Activated T-helper 2 cell treated with anti-CD3 and anti-CD28 coated beads, Interferon-gamma antibody, Interleukin-2, Interleukin-4, amounts not matched to agents 10 μg/mL and 5 μg/mL and 100 μg/mL, durations not matched to agents 14 hours and 24 hours and 36 hours (primary cell): ENCODE measurements at places on chromosomes 13 and 19.

GRCh38 chr19:16604615-16605014, 23.4 kb downstream of the MED26 start:
- DNase-seq, result no peak

DNA sequence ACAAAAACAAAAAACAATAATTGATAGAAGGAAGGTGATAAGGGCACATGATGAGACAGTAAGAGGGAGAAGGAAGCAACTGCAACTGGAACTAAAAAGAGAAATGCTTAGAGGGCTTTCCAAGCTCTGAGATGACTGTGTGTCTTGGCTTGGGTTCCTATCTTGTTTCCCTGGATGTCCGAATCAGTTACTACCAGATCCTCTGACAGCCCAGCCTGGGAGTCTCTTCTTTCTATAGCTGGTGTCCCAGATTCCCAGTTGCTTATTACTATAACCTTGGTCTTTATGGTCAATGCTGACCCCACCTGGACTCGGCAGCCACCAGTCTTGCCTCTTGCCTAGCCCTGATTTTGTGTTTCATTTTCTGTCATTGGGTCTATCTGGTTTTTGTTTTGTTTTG, 116.4 kb downstream of the RFC3 start:
- DNase-seq, result no peak

DNA sequence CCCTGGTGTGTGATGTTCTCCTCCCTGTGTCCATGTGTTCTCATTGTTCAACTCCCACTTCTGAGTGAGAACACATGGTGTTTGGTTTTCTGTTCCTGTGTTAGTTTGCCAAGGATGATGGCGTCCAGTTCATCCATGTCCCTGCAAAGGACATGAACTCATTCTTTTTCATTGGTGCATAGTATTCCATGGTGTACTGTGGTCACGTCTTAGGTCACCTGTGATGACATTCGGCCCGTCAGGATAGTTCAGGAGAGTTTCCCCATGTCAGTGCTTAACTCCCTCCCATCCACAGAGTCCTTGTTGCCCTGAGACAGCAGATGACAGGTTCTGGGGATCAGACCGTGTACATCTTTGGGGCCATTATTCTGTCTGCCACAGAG, 8.6 kb downstream of the ZNF444 start:
- DNase-seq, result no peak

GRCh38 chr13:81582381-81582780, 1241.5 kb upstream of the SPRY2 start:
- DNase-seq, result no peak

DNA sequence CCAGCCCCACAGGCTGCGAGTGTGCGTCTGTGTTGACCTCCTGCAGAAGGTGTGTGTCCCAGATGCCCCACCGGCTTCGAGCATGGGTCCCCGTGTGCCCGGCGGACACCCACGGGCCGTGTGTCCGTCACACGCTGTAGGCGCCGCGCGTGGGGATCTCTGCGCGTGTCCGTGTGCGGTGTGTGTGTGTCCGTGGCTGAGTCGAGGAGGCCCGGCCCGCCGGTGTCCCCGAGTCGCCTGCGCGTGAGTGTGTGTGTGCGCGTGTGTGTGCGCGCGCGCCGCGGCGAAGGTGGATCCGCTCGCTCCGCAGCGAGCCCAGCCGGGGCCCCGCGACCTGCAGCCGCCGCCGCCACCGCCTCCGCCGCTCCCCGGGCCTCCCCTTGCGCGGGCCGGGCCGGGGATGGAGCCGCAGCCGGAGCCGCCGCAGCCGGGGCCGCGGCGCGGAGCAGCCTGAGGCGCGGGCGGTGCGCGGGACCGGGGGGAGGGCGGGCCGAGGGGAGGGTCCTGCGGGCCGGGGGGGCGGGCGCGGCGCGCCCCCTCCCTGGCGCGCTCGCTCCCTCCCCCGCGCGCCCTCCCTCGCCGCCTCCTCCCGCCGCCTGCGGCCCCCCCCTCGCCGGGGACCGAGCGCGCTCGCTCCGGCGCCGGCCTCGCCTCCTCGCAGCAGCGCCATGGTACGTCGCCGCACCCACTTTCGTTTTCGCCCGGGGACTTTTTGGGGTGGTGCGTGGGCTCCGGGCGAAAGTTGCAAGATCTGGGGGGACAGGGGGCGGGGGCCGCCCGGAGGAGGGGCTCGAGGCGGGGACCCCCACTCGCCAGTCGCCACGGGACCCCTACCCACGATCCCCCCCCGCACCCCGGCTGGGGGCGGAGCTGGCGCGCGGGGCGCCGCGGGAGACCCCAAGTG, 7.1 kb upstream of the NFIC start:
- DNase-seq, result peak; percentile 58

- DNase-seq, result no peak
Observed at GRCh38 chr13:75258159-75258782, 223.7 kb downstream of the TBC1D4 start.

DNA sequence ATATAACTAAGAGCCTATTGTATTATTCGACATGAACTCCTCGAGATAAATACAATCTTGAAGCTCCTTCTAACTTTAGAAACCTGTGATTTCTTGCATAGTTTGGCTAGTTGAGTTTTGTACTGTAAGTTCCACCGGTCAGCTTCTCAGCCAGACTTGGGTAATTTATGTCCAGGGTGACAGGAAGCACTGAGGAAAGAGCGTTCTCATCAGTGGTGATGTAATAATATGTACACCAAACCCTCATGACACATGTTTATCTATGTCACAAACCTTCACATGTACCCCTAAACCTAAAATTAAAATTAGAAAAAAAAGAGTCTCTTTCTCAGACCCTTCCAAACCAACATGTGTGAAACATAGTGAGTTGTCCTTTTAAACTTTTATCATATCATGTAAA, 205.7 kb downstream of the KCNRG start:
- no peak for DNase-seq

DNA sequence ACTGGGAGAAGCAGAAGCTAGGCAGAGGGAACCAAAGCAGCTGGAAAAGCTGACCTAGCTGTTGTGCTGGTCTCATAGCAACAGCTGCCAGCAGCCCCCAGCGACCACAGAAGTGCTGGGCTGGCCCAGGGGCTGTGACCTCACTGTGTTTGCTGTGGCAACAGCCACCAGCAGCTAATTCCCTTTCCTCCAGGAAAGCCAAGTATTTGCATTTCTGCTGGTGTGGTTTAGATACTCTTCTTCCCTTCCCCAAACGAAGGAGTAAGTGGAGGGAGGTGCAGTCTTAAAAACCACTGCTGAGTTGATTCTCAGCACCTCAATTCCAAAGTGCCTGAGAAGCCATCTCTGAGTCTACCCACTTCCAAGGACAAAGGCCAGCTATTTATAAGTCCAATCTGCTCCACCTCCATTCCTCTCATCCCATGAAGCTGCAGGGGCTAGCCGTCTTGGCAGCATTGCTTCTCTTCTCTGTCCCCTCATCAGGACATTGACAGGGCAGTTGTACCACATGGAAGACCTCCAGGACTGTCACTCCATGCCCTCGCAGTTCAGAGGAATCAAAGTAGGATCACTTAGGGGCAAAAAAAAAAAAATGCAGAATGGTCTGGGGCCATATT, 11.5 kb upstream of the CCDC97 start:
- DNase-seq, result no peak

- DNase-seq, result no peak
Observed at GRCh38 chr13:95862408-95862807, 185.5 kb downstream of the DNAJC3 start.
